ENCODE measurements at places on chromosomes 11 and 22. TPM values are rescaled to one million over a fixed set of nuclear protein-coding genes. Genes with fewer than 3 reads are reported as not detected.

- no peak for DNase-seq
These were observed 1.7 kb upstream of the GAB2 start for GRCh38 chr11:78419327-78419726.

Gene IL17REL
- total RNA-seq: not detected

DNA sequence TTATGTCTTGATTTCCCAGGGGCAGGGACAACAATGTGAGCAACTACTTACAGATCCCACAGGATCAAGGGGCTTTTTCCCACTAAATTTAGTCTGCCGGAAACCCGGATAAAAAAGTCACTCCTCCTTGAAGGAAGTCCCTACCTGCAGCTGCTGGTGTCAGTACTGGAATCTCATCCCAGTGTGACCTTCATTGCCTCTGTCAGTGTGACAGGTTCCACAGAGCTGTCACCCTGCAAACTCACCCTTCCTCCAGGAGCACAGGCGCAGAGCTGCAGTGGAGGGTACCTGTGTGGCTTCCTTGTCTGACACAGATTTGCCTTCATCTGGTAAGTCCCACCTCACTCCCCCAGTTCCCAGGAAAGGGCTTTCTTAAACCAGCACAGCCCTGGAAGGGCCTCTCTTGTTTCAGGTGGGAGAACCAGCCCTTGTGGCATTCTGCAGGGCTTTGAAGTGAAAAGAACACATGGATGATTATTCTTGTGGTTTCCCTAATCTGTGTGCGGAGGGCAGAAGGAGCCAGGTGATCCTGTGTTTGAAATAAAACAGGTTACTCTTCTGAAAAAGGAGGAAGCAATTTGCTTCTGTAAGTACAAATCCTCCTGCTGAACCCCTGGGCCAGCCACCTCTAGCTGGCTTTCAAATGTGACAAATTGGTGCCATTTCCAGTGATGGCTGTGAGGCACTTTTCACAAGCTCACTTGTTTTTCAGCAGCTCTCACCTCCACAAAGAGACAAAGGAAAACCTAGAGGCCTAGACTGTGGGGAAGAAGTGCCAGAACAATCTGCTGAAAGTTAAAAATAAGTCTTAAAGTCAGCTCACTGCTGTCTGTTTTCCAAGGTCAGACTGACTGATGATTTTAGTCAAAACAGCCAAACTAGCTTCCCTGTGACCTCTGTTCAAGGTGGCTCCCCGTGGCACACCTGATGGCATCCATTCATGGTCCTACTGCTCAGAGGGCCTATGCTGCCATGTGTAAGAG, 9.2 kb upstream of the PRSS23 start:
- DNase-seq: no peak

- DNase-seq: no peak
These were observed 70.9 kb downstream of the DBX1 start for GRCh38 chr11:20089367-20089766.

- no peak for DNase-seq
These were observed 147.5 kb downstream of the DSCAML1 start for GRCh38 chr11:117649296-117650055.

- DNase-seq: no peak
These were observed 19.2 kb upstream of the PGM2L1 start for GRCh38 chr11:74417379-74417804.
